ENCODE measurements at places on chromosomes 6 and 20.

- no peak for DNase-seq
These were observed 11.1 kb downstream of the MTHFD1L start for GRCh38 chr6:150876598-150876997.

GRCh38 chr6:117007659-117008058, 130.6 kb downstream of the RFX6 start:
- no peak for DNase-seq

DNA sequence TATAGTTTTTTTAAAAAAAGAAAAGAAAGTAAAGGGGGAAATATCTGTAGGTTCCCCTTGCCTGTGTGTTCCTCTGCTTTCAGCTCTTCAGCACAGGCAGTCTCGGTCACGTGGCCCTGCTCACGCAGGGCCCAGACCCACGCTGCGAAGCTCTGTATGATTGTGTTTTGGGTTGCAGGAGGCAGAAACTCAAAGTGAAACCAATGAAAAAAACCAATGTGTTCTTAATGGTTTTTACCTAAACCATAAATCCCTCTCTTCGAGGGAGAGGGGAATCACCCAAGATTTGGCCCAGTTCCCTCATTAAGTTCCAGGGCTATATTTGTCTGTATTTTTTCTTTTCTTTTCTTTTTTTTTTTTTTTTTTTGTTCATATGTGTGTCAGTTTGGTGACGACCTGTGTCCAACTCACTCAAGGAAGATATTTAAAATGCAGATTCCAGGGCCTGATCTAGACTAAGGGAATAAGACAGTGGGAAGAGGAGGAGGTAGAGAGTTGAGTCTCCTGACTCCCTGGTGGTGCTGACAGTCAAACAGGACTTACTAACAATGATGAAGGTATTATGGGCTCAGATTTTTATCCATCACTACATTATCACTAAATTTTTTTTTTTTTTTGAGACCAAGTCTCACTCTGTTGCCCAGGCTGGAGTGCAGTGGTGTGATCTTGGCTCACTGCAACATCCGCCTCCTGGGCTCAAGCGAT, 33.8 kb upstream of the RREB1 start:
- DNase-seq: no peak

- DNase-seq: no peak
These were observed 155.3 kb downstream of the DHX35 start for GRCh38 chr20:39117491-39117890.

DNA sequence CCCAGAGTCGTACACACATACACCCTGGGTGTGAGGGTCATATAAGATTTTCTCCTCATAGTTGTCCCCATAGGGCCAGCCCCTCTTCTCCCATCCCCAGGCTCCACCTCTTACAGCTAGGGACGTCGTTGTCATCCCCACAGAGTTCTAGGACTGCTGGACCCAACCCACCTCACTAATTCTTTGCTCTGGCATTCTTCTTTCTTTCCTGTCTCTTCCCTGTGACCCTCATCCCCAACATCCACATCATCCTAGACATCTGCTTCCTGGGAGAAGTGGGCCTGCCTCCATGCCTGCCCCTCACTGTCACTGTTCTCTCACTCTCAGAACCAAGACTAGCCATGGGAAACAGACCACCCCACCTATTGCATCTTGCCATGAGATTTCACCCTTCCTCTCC, 1.1 kb downstream of the PSMF1 start:
- DNase-seq: no peak

- no peak for DNase-seq
These were observed 11.3 kb downstream of the SERPINB9 start for GRCh38 chr6:2891768-2892170.

DNA sequence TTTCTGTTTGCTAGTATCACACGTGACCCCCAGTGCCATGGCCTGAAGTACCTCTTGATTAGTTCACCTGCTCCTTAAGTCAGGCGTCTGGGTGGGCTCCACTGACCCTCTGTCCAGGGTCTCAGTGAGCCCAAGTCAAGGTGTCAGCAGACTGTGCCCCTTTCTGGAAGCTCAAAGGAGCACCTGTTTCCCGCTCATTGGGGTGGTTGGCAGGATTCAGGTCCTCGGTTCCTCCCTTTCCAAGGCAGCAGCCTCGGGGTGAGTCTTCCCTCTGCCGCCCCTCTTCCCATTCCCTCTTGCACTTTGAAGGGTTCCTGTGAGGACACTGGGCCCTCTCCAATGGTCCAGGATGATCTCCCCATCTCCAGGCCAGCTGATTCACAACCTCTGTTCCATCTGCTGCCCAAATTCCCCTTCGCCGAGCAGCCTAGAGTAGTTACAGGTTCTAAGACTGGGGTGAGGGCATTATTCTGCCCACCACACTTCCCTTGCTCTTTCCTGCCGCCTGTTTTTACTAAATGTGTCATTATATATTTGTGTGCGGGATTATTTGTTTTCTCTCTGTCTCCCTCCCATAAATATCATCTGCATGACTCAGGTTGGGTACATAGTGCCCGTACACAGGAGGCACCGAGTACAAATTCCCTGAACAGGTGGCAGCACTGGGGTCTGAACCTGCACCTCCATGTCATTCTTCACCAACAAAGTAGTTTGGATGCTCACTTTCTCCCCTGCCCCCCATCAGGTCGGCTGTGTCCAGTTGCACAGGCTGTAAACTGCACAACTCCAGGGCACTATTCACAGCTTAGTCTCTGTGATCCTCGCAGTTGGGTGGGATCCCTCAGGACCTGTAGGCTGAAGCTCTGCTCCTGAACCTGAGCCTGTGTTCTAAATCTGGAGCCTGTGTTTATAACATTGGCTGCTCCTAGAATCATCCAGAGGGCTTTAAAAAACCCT, 58.5 kb downstream of the RBM38 start:
- DNase-seq: no peak

- DNase-seq: no peak
These were observed 38.2 kb upstream of the PMEPA1 start for GRCh38 chr20:57747861-57748481.

DNA sequence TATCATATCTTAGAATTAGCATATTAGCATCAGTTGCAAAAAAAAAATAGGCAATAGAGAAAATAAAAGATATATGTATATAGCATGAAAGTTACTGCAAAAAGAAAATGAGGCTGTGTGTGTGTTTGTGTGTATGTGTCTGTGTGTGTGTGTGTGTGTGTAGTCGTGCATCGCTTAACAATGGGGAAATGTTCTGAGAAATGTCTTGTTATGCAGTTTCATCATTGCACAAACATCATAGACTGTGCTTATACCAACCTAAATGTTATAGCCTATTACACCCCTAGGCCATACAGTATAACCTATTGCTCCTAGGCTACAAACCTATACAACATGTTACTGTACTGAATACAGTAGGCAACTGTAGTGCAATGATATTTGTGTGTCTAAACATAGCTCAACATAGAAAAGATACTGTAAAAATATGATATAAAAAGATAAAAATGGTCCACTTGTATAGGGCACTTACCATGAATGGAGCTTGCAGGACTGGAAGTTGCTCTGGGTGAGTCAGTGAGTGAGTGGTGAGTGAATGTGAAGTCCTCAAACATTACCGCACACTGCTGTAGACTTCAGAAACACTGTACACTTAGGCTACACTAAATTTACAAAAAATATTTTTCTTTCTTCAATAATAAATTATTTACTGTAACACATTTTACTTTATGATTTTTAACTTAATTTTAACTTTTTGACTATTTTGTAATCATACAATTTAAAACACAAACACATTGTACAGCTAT, 805.1 kb downstream of the KIF16B start:
- no peak for DNase-seq

- DNase-seq: no peak
These were observed 166.8 kb upstream of the FOXQ1 start for GRCh38 chr6:1144842-1145767.

DNA sequence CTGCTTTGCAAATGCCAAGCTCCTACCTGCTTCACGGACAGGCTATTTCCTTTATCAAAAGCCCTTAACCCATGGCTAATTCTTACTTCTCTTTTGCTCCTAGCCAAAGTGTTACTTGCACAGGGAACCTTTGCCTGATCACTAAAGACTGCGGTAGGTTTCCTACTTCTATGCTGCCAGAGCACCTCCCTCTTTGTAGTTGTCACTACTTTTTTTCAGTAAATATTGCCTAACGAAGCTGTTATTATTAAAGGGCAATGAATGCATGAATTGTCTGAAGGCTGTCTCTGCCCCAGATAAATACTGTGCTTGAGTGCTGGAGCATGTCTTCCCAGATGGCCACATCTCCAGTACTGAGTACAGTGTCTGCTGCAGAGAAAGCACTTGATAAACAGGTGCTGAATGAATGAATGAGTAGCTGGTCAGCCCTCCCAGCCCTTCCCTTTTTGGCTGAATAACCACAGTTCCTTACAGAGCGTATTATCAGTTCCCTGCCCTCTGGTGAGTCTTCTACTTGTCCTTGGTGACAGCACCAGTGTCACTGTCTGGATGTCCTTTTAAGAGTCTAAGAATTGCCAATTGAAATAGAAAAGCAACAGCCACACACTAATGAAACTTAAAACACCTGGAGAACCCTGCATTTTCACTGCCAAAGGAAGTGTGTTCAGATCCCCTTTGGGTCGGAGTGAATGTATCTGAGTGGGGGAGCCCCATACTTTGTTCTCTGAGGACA, 73.6 kb upstream of the TRAF3IP2 start:
- no peak for DNase-seq

DNA sequence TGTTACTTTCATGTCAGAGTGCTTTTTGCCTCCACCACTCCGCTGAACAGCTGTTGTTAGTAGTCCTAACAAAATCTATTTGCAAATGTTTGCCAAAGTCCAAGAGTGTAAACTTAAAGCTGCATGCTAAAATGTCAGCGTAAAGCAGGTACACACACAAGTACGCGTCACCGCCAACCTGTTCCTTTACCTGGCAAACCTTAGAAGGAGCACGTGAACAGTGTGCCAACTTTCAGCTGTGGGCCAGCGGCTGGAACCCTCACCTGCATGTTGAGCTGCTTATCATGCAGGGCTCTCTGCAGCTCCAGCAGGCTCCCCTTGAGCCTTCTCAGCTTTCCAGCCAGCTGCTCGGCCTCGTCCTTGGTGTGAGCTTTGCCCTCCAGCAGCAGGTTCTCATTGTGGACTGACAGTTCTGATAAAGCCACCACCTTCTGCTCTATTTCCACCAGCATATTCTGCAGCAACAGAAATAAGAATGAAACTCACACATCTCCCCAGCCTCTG, 359.3 kb downstream of the SYNE1 start:
- DNase-seq: no peak

- no peak for DNase-seq
These were observed 54.7 kb downstream of the YTHDF1 start for GRCh38 chr20:63161176-63161651.

- DNase-seq: no peak
These were observed 125.9 kb upstream of the TRAF3IP2 start for GRCh38 chr6:111731456-111732195.

DNA sequence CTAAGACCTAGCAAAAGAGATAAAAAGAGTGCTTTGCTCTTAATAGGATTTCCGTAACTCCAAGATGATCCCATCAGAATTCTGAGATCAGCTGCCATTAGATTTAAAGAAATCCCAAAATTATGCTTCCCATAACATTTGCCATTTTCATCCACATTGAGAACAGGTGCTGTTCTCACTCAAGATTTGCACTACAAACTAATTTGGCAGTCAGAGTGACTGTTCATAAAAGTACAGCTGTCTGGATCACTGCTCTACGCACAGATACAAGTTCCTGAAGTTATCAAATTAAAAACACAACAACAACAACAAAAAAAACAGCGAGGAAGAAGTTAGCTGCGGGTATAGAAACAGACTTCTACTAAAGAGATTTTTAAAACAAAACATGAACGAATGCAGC, 58.1 kb downstream of the ASCC3 start:
- no peak for DNase-seq

DNA sequence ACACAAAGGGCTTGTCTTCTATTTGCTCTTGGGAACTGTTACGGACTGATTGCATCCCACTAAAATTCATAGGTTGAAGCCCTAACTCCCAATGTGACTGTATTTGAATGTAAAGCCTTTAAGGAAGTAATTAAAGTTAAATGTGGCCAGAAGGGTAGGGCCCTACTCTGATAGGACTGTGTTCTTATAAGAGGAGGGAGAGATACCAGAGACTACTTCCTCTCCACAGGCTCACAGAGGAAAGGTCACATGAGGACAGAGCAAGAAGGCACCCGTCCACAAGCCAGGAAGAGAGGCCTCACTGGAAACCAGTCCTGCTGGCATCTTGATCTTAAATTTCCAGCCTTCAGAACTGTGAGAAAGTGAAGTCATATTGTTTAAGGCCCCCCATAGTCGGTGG, 211.9 kb downstream of the CDH26 start:
- DNase-seq: no peak

DNA sequence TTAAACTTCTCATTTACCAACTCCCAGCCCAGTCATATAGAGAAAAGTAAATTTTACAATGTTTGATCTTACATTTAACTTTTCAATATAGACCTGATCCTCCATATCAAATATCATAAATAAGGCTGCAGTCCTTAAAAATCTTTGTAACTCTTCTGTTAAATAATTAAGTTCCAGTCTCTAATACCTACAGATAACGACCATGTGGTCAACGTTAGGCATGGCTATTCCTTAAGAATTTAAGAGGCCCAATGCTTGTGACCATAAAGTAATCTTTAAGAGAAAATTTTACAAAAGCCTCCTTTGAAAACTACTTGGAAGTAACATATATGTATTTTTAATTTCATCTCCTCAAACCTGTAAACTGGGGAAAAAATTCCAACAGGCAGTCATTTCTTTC, 1.6 kb downstream of the FBXO5 start:
- DNase-seq: no peak

DNA sequence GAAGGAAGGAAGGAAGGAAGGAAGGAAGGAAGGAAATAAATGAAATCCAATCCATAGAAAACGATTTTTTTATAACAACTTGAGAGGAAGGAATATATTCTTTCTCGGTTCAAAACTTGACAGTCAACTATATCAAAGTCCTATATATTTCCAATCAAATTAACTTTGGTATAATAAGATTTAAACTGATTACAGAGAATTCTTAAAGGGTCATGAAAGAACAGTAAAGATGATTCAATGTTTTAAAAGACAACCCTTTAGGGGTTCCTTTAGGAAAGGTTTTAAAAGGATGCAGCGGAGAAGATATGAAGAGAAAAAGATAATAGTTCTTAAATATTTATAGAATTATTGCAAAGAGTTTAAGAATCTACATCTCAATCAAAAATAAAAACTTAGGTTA, 61.2 kb downstream of the ME1 start:
- DNase-seq: no peak

DNA sequence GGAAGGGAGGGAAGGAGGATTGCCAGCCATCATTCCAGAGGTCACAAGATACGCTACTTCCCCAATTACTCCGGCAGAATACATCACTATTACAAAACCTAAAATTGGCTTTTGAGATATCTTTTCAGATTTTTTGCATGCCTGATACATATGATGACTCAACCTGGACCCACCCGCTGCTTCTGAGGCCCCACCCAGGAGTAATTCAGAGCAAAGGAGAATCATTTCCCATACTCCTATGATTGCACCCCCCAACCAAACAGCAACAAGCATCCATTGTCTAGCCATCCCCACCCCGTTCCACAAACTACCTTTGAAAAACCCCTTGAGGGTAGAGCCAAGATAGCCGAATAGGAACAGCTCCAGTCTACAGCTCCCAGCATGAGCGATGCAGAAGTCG, 163.5 kb upstream of the GJE1 start:
- DNase-seq: no peak

- DNase-seq: peak; percentile 53
These were observed 143.5 kb upstream of the BMP2 start for GRCh38 chr20:6623989-6624388.

Measured in islet precursor cell (in vitro differentiated cells).